ENCODE measurements at places on chromosomes 7 and 10.

- peak; percentile 7 for DNase-seq
Measured at GRCh38 chr10:21184216-21184615, 287.1 kb upstream of the NEBL start.

GRCh38 chr7:33661430-33662160, 243.7 kb upstream of the BMPER start:
- no peak for DNase-seq

- DNase-seq: no peak
Measured at GRCh38 chr10:79129361-79129997, 60.7 kb downstream of the ZMIZ1 start.

- DNase-seq: no peak
Measured at GRCh38 chr7:107234436-107234835, 65.6 kb downstream of the HBP1 start.

DNA sequence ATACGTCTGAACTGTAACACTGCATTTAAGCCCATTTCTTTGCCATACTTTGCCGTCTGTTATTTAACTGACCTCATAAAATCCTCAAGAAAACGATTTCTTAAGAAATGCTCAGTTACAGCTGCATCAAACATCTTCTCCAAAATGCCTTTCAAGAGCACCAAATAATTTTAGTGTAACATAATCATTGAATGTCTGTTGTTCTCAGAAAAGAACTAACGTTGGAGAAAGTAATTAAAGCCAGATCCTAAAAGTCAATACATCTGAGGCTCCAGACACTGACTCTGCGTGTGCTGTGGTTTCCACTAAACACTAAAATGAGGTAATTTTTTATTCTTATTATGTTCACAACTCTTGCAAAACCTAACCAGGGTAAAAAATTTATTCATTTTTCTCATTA, 63.7 kb upstream of the LRRC17 start:
- DNase-seq: no peak

DNA sequence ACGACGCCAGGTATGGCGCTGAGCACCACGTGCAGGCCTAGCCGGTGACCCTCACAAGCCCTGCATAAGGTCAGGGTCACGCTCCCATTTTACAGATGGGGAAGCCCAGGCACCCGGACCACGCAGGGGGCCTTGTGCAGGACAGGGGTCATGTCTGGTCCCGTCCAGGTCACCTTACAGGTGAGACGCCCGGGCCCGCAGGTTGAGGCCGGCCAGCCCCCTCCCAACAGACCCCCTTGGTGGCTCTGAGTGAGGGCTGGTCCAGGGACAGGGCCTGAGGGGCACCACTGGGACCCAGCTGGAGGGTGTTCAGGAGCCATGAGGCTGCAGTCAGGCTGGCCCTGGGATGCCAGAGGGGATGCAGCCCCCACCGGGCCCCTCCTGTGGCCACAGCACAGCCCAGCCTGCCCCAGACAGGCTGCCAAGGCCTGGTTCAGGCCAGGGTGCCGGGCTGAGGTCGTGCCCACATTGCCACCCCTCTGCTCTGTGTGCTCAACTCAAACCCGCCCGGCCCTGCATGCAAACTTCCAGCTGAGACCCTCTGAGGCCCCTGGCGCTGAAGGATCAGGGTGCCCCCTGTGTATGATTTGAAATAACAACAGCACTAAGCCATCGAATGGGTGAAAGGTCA, 69.0 kb downstream of the PWWP2B start:
- no peak for DNase-seq

- no peak for DNase-seq
Measured at GRCh38 chr10:5882961-5883360, 6.7 kb downstream of the ANKRD16 start.

GRCh38 chr10:69901628-69902505, 100.2 kb downstream of the COL13A1 start:
- peak; percentile 12 for DNase-seq

DNA sequence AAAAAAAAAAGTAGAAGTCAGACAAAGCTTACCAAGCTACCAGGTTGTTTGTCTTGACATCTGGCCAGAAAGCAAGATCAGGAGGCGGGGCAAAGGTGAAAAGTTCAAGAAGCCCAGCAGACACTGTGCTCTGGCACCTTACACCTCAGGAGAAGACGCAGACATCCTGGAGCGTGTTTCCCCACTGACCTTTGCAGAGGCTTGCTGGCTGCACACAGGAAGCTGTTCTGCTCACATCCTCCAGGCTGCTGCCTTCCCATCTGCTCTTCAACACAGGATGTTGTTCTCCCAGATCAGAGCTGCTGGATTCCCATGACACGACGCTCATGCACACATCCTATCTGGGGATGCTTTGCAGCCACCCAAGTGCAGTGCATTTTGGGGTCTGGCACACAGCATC, 174.4 kb upstream of the KIAA1217 start:
- DNase-seq: no peak

- peak; percentile 40 for DNase-seq
Measured at GRCh38 chr7:34747176-34747781, 89.3 kb downstream of the NPSR1 start.

GRCh38 chr7:36758879-36759278, 34.6 kb upstream of the AOAH start:
- DNase-seq: peak; percentile 7

DNA sequence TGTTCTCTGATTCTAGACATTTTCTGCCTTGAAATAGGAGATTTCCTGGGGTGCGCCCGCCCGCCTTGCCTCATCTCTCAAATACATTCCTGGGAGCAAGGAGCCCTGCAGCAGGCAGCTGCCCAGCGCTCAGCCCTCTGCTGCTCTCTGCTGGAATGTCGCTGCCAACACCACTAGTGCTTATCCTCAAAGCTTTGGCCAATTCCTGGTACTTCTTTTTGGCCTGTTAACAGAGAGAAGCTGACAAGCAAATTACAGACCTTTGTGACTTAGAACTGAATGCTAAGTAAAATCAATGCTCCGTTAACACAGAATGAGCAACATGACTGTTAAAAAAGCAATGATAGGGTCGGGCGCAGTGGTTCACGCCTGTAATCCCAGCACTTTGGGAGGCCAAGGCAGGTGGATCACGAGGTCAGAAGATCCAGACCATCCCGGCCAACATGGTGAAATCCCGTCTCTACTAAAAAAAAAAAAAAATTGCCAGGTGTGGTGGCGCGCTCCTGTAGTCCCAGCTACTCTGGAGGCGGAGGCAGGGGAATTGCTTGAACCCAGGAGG, 41.9 kb upstream of the SYPL1 start:
- DNase-seq: peak; percentile 67

- no peak for DNase-seq
Measured at GRCh38 chr7:76121044-76121443, 73.1 kb downstream of the MDH2 start.

- DNase-seq: no peak
Measured at GRCh38 chr10:92305133-92306072, 14.4 kb downstream of the MARCHF5 start.

DNA sequence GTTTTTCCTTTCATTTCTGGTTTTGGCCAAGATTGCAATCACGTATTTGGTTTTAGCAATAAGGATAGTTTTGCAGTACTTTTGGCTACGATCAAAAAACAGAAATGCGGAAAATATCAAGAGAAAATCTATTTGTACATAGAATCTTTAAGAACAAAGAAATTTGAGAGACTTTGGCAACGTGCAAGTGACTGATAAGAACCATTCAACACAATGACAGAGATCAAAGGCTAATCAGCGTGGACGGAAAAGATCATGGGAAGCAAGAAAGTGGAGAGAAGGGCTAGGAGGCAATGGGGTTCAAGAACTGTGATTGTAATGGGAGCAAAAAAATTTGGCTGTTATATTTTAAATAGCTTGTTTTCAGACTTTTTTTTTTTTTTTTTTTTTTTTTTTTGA, 16.2 kb upstream of the LRRN3 start:
- no peak for DNase-seq

DNA sequence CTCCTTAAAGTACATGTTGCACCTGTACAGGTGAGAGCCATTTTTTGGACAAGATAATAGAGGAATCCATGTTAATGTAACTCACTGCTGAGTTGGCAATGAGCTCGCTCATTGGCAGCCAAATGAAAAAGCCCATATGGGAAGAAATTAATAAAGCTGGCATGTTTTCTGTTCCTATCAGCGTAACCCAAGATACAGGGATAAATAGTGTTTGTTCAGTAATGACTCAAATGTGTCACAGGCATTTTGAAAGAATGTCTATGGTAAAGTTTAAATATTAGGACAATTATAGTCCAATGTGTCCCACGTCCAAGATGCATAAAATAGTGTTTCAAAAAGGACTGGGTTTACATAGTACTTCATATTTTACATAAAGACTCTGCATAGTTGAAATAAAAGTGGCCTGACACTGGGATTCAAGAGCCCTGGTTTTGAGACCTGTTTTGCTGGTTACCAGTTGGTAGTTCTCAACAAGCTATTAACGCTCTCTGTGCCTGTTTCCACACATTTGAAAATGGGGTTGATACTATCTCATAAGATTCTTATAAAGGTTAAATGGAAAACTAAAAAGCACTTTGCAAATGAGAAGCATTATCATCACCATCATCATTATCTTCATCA, 49.1 kb downstream of the MTURN start:
- no peak for DNase-seq

DNA sequence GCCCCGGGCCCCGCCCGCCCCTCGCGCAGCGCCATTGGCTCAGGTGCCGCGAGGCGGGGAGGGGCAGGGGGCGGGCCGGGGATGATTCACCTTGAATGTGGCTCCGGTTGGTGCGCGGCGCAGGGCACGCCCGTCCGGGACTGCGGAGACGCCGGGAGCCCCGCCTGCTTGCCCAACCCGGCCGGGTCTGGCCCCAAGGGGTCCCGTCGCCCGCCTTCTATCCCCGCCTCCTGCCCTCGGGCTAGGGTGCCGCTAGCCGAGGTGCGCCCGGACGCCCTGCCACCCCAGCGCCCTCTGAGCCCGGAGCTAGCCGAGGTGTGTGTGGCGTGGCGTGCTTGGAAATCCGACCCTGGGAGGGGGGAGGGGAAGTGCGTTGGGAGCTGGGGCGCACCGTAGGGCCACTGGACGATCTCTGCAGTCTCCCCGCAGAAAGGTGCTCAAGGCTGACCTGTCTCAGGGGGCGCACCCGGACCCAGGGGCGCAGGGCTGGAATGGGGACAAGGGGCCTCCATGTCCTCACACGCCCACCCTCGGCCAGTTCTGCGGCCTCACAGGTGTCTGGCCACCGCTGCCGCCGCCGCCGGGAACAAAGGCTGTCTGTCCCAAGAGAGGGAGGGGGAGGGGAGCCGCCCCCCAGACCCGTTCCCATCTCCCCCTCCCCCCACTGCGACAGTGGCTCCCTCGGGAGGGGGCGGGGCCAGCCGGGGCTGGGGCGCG, 168.9 kb downstream of the NRF1 start:
- peak; percentile 96 for DNase-seq

- no peak for DNase-seq
Measured at GRCh38 chr10:119421891-119422681, 120.4 kb downstream of the RGS10 start.

- peak; percentile 45 for DNase-seq
Measured at GRCh38 chr10:97210543-97210960, 24.8 kb upstream of the SLIT1 start.

DNA sequence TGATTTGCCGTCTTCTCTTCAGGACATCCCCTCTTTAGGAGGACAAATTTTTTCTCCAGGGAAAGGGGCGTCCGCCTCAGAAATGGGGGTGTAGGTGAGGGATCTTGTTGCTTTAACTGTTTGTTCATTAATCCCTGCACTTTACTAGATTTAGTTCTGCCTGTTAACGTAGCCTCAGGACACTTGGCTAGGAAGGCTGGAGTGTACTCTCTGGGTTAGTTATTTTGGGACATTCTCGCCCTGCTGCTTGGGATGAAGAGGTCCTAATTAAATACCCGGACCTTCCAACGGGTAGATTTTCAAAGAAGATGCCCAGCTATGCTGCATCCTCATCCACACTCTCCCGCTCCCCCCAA, 552 bp upstream of the ZNF365 start:
- no peak for DNase-seq

DNA sequence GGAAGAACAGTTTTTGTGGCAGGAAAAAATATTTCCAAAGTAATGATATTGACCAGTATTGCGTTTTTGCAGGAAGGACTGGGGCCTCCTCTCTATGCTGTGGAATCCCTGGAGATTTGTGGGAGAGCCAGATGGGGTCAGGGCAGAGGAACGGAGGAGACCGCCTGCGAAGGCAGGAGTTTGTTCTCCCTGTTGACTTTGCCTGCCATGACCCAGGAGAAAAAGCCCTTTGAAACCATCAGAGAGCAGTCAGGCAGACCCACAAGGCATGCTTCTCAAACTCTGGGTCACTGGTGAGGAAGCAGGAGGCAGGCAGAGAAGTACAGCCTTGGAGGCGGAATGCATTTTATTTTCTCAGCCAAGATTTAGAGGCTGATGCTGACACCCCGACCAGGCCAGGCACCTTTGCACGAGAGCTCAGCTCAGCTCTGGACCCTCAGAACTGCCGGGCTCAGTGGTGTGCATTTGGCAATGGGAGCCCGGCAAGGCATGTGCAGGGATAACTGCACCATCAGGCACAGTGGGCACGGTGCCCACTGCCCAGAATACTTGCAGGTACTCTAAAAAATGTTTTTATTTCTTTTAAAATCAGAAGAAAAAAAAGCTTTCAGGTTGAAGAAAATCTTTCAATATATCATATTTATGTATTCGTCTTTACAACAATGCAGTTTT, 410.4 kb downstream of the RPS24 start:
- DNase-seq: no peak

- no peak for DNase-seq
Measured at GRCh38 chr10:133257489-133258065, 19.1 kb downstream of the ADAM8 start.

DNA sequence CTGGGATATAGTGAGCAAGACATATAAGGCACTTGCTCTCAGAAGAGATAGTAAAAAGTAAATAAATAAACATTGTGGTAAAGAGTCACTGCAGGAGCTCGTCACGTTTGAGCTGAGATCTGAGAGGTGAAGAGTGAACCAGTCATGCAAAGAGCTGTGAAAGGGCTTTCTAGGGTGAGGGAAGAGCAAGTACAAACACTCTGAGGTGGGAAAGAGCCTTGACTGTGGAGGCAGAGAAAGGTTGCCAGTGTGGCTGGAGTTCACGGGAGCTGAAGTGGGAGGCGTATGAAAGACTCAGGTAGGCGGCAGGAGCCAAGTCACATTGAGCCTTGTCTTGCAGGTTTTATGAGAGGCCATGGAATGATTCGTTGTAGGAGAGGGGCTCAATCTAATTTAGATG, 141.0 kb downstream of the C1GALT1 start:
- DNase-seq: peak; percentile 97

DNA sequence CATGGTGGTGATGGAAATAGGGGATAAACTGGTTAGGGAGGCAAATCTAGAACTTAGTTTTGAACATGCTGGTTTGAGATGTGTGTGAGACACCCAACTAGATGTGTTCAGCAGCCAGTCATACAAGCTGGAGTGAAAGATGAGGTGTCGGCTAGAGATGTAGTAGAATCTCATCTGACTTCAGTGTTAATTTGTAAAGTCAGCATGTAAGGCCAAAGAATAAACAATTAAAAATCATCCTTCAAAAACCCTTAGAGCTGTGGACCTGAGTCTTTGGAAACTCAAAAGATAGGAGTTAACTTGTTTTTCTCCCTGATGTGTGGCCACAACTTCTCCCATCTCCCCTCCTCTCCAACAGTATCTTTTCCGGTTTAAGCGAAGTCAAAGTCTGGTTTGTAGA, 22.8 kb upstream of the AGK start:
- no peak for DNase-seq
